ENCODE measurements at places on chromosomes 2 and 18.
A peak's percentile ranks its signal among the peaks of the same experiment; 100 is the strongest.

DNA sequence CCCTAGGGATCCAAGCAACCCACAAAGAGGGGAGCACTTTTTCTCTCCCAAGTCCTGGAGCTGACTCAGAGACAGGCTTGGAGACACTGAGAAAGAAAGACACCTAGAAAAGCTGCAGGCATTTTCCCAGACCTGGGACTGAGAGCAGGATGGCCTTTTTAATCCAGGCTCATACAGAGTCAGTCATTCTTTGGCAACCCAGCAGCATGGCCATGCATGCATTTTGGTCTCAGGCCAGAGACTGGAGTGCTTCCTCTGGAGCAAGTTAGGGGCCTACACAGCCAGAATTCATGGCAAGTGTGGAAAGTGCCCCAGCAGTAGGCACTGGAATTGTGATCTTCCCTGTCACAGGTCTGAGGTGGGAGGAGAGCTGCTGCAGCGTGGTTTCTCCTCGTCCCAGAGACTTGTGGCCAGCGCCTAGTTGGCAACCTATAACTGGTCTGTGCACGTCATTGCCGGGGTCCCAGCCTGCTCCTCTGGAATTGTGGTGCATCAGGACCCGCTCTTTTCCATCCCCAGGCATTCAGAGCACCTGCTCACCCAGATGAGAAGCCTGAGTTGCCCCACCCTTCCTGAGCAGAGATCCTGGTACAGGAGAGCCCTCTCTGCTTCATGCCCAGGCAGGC is 231.9 kb upstream of the RAB6C start:
- DNase-seq: no peak

DNA sequence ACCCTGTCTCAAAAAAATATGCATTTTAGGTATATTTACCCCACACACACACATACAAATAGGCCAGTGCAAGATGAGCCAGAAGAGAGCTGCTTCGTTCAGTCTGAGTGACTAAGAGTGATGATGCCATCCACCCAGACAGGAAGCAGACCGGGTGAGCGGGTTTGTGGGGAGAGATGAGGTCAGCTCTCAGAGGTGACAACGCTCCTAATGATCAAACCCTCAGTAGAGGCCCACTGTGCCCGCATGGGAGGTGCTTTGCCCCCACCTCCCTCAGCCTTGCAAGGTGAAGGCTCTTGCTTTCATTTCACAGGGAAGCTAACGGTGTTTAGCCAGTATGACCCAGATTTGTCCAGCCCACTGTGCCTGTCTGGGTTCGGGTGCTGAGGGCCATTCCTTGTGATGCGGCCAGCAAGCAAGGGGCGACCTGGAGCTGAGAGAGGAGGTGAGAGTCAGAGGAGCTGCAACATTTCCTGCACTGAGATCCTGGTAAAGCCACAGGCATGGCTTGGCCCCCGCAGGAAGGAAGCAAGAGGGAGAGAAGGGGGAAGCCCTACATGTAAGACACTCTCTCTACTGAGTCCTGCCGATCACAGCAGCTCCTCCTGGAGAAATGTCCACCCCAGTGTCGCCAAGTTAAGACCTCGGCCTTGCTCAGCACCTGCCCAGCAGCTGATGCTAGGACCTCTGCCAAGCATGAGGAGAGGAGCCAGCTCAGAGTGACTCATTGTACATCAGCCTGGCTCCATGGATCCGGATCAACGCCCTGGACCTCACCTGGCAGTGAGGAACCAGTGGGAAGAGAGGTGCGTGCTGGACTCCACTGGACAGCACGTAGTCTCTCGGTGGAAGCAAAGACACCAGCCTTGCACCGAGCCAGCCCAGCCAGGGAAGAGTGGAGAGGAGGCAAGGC is 37.0 kb downstream of the NIFK start:
- peak; percentile 89 for DNase-seq

DNA sequence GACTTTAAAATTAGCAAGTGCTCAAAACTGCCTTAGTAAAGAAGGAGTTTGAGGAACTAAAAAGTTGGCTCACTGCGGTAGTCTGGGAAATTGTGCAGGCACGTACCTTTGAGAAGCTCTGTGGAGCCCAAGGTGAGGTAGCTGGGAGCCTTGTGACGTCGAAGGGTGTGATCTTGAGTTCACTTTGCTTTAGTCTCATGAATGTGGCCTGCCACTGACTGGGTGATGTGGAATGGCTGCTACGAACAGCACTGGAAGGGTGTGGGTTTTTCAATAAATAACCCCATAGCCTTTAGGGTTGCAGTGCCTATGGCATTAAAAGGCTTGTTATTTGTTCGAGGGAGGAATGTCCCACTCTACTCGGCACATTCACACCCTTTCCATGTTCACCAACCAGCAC is 312.3 kb downstream of the PRKCE start:
- no peak for DNase-seq

DNA sequence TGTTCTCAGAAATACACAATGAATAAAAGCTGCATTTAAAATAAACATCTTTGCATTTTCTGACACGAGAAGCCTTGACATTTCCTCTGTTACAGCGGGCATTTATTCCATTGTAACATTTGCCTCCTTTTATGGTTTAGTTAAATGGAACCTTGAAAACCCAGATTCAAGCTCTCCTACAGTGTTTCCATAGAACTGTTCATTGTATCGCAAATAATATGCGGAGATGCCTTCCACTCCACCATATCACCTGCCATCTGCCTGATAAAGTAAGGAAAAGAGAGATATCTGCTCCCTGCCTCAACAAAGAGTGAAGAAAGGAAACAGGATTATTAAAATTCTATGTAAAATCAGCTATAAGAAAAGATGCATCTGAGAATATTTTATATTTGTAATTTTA is 69.8 kb downstream of the CDH19 start:
- DNase-seq: no peak

DNA sequence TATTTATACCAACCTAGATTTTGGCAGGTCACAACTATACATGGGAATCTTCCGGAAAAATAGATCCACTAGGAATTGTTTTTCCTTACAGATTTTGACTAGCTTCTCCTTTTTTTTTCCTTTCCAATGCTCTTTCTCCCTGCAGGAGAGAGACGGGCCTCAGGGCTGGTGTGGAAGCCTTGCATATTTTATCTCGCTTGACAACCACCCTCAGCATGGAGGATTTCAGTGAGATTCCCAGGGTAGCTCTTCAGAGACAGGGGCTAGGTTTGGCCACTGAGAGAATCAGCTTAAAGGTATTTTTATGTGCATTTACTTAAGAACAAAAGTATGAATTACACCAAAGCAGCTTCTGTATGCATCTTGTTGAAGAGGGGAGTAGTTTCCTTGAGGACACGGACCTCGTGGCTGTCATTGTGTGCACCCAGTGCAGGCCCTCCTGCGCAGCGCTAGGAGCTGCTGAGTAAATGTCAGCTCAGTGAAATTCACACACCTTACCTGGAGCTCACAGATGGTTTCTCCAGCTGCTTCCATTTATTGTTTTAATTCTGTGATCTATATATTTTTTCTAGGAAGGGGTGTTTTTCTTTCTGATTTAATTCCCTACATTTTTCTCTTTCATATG is 54.4 kb downstream of the TRAPPC12 start:
- DNase-seq: no peak

DNA sequence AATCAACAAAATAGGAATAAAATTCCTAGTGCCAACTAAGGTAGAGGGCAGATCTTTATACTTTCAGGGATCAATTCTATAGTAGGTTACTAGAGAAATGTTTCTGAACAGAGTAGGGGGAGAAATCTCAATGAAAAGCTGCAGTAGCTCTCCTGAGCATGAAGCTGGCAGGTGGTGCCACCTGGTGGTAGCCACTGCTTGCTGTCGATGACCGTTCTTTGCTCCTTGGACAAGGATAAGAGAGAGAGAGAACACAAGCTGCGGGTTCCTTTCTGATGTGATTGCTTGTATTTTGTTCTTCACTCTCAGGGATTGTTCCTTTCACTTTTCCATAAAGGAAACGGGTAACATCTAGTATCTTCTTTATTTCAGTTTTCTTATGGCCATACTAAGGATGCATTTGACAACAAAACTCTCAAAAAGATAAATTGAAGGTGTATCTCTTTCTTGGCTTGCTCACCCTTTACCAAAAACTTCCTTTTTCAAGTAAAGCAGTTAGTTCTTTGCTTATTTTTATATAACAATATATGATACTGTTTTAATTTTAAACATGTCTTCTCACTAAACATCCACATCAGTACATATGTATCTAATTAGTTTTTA is 18.6 kb upstream of the MRPL19 start:
- peak; percentile 66 for DNase-seq

Measured in activated naive CD4-positive, alpha-beta T cell treated with anti-CD3 and anti-CD28 coated beads, Interleukin-2, amount 50 U/mL, for 72 hours (primary cell).